ENCODE measurements at places on chromosomes 11 and 22. TPM values are rescaled to one million over a fixed set of nuclear protein-coding genes. Genes with fewer than 3 reads are reported as not detected.
A peak's percentile ranks its signal among the peaks of the same experiment; 100 is the strongest.

DNA sequence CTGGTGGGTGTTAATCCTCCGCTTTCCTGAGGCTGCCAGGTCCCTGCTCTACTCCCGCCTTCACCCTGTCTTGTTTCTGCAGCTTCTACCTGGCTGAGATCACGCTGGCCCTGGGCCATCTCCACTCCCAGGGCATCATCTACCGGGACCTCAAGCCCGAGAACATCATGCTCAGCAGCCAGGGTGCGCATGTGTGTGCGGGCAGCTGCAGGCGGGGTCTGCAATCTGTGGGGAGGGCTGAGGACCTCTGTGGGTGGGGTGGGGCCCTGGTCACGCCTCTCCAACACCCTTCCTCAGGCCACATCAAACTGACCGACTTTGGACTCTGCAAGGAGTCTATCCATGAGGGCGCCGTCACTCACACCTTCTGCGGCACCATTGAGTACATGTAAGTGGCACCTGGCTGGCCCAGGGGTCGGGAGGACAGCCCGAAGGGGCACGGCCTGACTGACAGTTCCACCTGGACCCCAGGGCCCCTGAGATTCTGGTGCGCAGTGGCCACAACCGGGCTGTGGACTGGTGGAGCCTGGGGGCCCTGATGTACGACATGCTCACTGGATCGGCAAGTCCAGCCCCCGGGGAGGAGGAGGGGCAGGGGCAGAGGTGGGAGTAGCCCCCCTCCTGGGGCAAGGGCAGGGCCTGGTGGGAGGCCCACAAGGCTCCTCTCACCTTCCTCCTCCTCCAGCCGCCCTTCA, 4.5 kb downstream of the RPS6KB2 start:
- H3K4me3 ChIP-seq: no peak overlapping the region
- DNase-seq: no peak
- no peaks in the 10 kb centered on the region for H3K27me3 ChIP-seq
- H3K4me1 ChIP-seq: peaks cover 15% of the 10 kb centered on the region
- peaks cover 4% of the 10 kb centered on the region for H3K36me3 ChIP-seq

GRCh38 chr11:95230810-95231126, 234 bp downstream of the SESN3 start:
- peak overlapping the region; percentile 77 for H3K27ac ChIP-seq
- H3K4me3 ChIP-seq: peak overlapping the region; percentile 81
- no peaks in the 10 kb centered on the region for H3K27me3 ChIP-seq
- no peak for DNase-seq
- H3K4me1 ChIP-seq: peaks cover 21% of the 10 kb centered on the region
- H3K36me3 ChIP-seq: no peaks in the 10 kb centered on the region

DNA sequence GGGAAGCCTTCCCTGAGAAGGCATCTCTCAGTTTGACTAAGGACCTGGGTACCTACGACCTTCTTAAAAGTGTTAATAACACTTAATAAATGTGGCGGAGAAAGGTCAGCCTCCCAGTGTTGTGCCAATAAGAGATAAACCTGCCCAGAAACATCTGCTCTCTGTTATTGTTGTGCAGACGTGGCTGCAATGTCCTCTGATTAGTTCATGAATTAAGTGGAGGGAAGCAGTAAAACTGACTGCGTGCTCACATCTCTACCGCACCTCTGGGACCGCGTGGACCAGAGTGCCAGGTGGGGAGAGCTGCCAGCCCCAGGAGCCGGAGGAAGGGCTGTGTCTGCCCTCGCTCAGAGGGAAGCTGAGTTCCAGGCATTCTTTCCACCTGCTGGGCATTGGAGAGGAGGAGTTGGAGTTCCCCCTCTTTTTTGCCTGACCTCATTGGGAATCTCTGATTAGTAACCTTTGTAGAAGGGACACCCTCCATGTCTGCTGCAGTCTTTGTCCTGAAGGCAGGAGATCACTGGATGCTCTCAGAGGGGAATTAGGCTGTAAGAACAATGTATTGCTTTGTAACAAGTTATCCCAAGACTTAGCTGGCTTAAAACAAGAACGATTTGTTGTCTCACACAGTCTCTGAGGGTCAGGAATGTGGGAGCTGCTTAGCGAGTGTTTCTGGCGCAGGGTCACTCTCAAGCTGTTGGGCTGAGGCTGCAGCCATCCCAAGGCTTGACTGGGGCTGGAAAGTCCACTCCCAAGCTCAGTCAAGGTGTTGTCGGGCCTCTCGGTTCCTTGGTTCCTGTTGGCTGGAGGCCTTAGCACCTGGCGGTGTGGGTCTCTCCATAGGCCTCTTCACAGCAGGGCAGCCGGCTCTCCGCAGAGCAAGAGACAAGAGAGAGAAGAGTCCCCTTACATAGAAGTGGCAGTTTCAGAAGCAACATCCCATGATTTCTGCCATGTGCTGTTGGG, 247.6 kb upstream of the TBCEL start:
- H3K27ac ChIP-seq: no peak overlapping the region
- DNase-seq: no peak
- no peak overlapping the region for H3K4me3 ChIP-seq
- no peaks in the 10 kb centered on the region for H3K36me3 ChIP-seq
- H3K27me3 ChIP-seq: no peaks in the 10 kb centered on the region

OR51B4 gene
- total RNA-seq: 0.52 TPM

DNA sequence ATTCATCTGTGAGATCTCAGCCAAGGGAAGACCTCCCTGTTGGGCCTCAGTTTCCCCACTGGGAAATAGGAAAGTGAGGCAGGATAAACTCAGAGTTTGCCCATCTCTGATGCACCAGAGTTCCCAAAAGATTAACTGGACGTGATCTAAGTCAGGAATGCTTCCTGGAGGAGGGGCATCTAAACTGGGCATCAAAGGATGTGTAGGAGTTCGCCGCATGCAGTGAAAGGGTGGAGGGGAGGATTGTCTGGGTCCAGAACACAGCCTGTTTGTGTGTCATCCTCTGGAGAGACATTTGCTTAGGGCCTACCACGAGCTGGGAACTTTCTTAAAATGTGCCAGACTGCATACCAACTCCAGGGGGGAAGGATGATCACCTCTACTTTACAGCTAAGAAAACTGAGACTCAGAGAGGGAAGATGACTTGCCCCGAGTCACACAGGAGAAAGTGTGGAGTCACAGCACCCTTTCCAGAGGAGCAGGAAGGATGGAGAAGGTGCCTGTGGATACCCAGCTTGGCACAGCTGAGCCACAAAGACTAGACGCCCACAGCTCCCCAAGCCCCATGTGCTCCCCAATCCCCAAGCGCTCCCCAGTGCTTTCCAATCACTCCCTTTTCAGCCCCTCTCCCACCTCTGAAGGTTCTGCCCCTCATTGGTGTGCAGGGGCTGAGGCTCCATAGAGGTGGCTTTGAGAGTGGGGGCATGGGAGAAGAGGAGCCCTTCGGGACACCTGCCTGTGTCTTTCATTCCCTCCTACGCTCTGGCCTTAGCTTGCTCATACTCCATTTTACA, 50.1 kb downstream of the MN1 start:
- H3K36me3 ChIP-seq: no peaks in the 10 kb centered on the region
- H3K27me3 ChIP-seq: no peaks in the 10 kb centered on the region
- DNase-seq: no peak
- no peak overlapping the region for H3K4me3 ChIP-seq
- H3K27ac ChIP-seq: no peak overlapping the region
- H3K4me1 ChIP-seq: no peaks in the 10 kb centered on the region

GRCh38 chr22:19867617-19868016, 12.9 kb upstream of the GNB1L start:
- H3K27ac ChIP-seq: no peak overlapping the region
- no peak overlapping the region for H3K4me3 ChIP-seq
- peaks cover 20% of the 10 kb centered on the region for H3K4me1 ChIP-seq

All from body of pancreas (tissue), 4 donors.